IPS DF 19.7 (cell line): ENCODE measurements at places on chromosomes 7 and 10.

DNA sequence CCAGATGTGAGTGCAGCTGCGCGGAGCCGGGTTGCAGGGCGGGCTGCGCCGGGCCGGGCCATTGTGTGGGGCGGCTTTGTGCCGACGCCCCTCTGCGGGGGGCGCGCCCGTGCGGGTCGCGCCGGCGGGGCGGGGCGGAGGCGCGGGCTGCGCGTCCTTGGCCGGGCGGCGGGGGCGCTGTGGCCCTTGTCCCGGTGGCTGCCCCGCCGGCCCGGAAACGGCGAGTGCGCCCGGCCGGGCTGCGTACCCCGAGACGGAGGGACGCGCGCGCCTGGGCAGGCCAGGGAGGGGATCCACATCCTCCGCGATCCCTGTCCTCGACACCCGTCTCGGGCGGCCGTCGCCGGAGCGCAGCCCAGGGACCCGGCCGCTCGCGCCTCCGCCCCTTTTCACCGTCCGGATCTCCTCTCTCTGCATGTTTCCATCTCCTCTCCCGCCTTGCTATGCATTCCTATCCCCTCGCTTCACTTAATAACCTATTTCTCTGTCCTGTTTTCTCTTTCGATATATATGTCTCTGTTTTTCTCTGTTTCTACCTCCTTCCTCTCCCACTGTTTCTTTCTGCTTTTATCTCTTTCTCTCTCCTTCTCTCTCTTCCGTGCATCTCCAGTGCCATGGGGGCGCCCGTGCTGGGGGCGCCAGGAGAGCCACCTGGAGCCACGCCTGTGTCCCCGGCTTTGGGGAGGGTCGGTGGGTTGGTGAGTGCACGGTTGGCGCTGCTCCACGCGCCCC lies 765 bp downstream of the PFKFB3 start:
- DNase-seq, result no peak

DNA sequence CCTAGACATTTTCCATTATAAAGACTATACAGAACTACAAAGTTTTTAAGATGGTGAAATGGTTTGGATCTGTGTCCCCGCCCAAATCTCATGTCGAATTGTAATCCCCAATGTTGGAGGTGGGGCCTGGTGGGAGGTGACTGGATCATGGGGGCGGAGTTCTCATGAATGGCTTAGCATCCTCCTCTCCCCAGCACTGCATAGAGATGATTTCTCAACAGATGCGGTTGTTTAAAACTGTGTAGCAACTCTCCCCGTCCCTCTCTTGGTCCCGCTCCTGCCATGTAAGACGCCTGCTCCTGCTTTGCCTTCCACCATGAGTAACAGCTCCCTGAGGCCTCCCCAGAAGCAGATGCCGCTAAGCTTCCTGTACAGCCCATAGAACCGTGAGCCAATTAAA lies 1.6 kb downstream of the FAM133B start:
- DNase-seq, result no peak

DNA sequence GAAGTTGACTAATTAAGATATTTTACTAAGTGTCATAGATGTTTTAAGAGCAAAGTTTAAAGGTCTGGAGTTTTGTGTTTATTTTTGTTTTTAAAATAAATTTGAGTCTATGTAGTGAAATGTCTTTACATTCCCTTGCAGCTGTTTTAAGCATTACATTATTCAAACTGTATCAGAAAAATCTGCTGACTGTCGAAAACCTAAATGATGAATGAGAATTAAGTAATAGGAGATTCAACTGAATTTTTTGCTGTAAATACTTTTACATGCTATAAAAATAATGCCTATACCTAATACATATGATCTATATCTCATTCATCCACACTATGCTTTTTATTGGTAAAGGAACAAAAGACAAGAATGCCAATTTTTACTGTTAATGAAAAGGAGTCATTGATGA lies 227.2 kb downstream of the CSTF2T start:
- no peak for DNase-seq

DNA sequence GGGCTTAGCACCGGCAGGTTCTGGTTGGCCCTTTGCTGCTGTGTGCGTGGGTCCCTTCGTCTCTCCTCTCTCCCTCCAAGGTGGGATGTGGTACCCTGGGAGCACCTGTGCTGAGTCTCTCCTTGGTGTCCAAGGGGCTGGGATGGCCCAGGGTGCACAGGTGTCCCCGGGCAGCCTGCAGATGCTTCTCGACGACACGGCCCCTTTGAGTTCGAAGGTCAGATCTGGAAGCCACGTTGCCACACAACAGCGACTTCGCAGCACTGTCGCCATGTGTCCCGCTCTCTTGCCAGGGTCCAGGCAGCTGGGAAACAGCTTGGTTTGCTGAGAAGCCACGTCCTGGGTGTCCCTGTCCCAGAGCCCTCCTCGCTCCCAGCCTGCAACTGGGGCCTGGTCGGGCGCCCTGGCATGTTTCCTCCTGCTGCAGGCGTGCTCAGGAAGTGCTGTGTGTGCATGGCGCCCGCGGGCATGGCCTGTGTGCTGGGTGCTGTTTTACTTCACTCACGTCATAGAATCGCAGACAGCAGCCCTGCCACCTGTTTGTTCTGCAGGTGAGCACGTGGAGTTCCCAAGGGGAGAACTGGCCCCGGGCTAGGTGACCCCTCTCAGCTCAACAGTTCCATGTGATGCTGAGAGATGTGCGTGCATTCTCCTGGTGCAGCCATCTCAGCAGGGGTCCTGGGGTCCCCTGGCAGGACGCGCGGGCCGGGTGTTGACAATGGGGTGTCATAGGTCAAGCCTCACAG lies 70.9 kb downstream of the DNAJB6 start:
- DNase-seq, result no peak

DNA sequence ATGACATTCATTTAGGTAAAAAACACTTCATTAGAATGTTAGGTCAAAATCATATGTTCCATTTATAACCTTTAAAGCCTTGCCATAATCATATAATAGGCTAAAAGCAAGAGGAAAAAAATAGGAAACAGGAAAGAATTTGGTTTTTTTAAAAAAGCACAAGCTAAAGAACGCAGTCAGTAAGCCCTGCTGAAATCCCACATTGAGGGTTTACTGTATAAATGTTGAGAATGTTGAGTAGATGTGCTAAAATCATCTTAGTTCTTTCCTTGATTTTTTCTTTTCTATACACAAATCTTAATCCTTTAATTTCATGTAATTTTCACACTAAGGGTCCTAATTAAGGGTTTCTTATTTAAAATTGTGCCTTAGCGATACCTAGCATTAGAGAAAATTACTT lies 133.0 kb downstream of the TSPAN12 start:
- no peak for DNase-seq

GRCh38 chr7:41027428-41028115 lies 675.3 kb downstream of the INHBA start:
- no peak for DNase-seq

- DNase-seq, result no peak
Observed at GRCh38 chr7:12765431-12766100, 78.1 kb downstream of the ARL4A start.

DNA sequence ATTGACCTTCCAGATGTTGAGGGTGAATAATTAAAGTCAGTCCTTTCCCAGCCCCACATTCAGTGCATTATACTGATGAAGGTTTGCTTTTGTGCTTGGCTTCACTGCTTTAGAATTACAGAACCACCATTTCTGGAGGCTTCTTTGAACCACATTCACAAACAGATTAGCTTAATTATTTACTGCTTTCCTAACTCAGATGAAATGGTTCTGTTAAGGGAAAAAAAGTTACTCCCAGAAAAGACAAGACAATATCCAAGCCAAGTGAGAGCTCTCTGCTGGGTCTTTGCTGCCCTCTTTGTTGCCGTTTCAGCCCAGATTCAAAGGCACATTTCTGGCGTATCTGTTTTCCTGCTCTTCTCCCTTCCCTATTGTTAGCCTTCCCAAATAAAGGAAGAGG lies 188.9 kb downstream of the AHR start:
- DNase-seq, result no peak
